Neural progenitor cell (in vitro differentiated cells): ENCODE measurements at places on chromosomes 1 and 21. TPM values are rescaled to one million over a fixed set of nuclear protein-coding genes. Genes with fewer than 3 reads are reported as not detected.
A peak's percentile ranks its signal among the peaks of the same experiment; 100 is the strongest.

DNA sequence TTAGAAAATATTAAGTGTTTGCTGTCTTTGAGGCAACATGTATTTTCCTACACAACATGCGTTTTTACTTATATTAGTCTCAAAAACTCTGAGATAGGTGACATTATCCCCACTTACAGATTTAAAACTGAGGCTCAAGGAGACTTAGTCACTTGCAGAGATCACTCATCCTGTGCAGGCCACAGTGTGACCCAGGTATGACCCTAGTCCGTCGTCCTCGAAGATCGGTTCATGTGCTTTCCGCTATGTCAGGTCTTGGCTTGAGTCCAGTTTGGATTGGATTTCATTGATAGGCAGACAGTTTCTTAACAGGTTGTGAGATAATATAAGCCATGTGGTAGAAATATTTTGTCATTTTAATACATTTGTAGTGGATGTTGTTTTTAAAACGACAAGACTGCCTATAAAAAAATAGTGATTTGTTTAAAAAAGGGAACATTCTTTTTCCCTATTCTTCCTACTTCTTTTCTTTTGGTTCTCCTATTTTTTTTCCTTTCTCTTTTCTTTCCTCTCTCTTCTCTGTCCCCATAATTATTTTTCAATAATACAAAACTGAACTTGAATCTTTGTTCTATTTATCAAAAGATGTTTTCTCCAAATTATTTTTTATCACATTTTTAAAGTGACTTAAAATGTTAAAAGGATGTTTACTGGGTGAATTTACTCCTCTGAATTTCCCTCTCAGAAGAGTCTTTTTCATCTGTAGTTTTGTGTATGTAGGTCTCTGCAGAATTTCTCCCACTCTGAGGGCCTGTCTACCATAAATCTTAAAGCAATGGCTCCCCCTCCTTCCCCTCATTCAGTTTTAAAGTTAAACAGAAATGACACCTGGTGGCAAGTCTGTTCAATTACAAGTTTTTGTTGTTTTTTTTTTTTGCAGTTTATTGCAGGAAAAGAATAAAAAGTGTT lies 81.8 kb downstream of the PHTF1 start:
- no peak overlapping the region for H3K27ac ChIP-seq
- H3K4me3 ChIP-seq, result no peak overlapping the region
- peak; percentile 67 for DNase-seq
- H3K27me3 ChIP-seq, result no peaks in the 10 kb centered on the region
- no peaks in the 10 kb centered on the region for H3K4me1 ChIP-seq

DNA sequence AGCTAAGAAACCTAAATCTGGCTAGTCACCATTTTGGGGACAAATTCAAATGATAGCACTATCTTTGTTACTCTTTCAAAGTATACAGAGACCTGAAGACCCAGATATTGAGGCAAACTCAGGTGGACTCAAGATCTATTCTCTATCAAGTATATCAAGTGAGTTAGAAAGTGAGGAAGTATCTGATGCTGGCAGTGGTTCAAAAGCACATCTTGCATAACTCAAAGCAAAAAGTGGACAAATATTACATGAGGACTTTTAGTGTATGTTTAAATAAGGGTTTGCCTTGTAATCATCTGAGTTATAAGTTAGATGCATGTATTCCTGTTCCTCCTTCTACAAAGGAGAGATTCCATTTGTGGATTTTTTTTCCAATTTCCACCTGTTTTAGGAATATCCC lies 338.4 kb downstream of the DISC1 start:
- H3K4me3 ChIP-seq, result no peak overlapping the region
- H3K27me3 ChIP-seq, result no peaks in the 10 kb centered on the region
- H3K4me1 ChIP-seq, result peaks cover 7% of the 10 kb centered on the region
- DNase-seq, result no peak
- no peaks in the 10 kb centered on the region for H3K36me3 ChIP-seq

The MEX3A gene
- 32.2 and 62.6 TPM in 2 replicates for total RNA-seq

- no peaks in the 10 kb centered on the region for H3K4me1 ChIP-seq
- no peaks in the 10 kb centered on the region for H3K36me3 ChIP-seq
- no peak overlapping the region for H3K4me3 ChIP-seq
- H3K27me3 ChIP-seq, result no peaks in the 10 kb centered on the region
- no peak for DNase-seq
- no peak overlapping the region for H3K27ac ChIP-seq
Observed at GRCh38 chr1:15476927-15477326, 1.0 kb downstream of the CELA2B start.
